ENCODE measurements at places on chromosomes 2 and 18.

GRCh38 chr2:28683100-28683706, 68.4 kb upstream of the PPP1CB start:
- no peak for DNase-seq

DNA sequence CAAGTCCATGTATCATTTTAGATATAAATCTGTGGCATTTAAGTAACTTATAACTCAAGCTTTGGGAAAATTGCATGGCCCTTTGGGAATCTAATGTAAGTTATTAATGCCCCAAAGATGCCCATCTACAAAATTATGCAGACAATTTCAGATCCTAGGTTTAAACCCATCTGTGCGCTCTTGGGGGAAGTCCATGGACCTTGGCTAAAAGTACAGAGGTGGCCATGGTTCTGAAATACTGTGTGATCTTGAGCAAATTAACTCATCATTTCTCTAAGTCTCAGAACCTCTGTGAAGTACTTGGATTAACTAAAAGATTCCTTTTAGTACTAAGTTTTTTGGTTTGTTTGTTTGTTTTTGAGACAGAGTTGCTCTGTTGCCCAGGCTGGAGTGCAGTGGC, 19.5 kb downstream of the INPP1 start:
- no peak for DNase-seq

GRCh38 chr2:209501579-209501978, 77.7 kb downstream of the MAP2 start:
- no peak for DNase-seq

DNA sequence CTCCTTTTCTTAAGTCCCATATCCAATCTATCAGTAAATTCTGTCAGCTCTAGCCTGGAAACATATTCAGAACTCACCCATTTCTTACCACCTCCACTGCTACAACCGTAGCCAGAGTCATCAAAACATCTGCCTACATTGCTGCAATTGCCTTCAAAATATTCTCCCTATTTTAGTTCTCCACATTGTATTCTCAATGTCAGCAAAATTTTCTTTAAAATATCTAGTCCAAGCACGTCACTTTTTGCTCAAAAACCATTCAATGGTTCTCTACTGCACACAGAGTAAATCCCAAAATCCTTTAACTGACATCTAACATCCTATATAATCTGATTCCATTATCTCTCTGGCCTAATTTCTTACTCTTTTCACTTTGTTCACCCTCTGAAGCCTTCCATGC, 68.5 kb upstream of the ERBB4 start:
- DNase-seq = no peak

GRCh38 chr18:62354151-62354550, 29.0 kb downstream of the TNFRSF11A start:
- DNase-seq = no peak

- no peak for DNase-seq
These were observed 80.6 kb upstream of the VRK2 start for GRCh38 chr2:57965961-57966360.

DNA sequence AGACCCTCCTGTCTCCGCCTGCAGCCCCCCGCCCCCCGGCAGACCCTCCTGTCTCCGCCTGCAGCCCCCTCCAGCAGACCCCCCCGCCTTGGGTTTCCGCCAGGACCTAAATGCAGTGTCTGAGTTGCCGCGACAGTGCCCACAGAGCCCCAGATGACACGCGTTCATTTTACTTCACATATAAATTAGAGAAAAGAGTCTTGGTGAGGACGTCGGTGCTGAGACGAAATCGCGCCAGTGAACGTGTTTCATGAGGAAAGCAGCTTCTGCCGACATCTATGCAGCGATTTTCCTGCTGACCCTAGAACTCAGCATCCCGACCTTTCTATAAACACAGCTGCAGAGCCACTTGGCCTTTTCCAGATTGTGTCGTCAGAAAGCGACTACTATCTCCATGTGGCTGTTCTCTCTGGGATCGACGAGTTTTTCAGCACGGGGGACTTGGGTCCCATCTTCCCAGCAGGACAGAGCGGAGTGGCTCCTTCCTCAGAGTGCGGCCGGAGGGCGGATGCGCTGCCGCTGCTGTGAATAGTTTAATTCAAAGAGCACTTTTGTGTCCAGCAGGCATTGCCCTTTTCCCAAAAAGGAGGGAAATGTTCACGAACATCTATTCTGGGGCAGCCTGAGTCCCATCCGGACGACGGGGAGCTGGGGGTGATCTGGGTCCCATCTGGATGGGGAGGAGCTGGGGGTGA, 136.7 kb downstream of the NFATC1 start:
- DNase-seq = no peak

- DNase-seq = no peak
These were observed 9.8 kb upstream of the NDUFV2 start for GRCh38 chr18:9092665-9093064.

GRCh38 chr18:69483574-69483973, 82.9 kb downstream of the DOK6 start:
- DNase-seq = no peak

- DNase-seq = no peak
These were observed 44.1 kb upstream of the ORC2 start for GRCh38 chr2:201007584-201007998.

DNA sequence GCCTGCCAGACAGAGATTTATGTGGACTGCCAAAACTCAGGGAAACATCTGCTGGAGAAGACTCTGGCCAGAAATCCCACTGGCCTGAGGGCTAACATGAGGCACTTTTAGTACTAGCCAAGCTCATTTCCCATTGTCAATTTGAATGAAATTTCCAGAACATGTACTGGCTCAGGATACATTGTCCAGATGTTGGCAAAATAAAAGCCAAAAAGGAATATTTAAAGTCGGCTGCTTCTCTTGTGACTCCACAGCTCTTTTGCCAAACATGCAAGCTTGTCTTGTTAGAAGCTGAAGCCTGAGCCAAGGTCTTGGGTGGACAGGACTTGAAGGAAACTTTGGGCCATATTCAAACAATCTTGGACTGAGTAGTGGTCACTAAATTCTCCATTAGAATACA, 215.5 kb downstream of the NCKAP5 start:
- DNase-seq = no peak

DNA sequence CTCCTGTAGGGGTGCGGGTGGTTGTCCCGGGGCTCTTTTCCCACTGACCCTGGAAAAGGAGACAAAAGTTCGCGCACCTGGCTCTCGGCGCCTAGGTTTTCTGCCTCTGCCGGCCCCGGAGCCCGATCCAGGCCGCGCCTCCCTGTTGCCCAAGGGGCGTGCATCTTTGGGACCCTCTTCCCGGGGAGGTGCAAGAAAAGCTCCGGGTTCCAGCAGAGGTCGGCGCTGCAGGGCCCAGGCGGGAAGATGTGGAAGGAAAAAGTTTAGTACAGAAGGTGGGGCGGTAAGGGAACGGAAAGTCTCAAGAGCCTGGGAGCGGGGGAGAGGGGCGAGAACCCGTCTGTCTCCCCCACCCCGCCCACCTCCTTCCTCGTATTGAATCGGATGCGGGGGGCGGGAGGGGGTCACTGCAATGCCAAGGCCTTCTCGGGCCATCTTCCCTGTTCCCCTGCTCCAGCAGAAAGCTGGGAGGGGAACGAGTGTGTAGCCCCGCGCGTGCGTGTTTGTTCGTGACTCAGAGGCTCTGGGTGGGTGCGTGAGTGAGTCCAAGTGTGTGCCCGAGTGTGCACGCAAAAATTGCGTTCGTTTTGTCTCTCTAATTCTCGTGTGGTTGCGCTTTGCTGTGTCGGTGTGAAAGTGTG, 6.3 kb upstream of the EN1 start:
- DNase-seq = no peak

GRCh38 chr18:809985-810642, 1.9 kb downstream of the YES1 start:
- peak; percentile 51 for DNase-seq

DNA sequence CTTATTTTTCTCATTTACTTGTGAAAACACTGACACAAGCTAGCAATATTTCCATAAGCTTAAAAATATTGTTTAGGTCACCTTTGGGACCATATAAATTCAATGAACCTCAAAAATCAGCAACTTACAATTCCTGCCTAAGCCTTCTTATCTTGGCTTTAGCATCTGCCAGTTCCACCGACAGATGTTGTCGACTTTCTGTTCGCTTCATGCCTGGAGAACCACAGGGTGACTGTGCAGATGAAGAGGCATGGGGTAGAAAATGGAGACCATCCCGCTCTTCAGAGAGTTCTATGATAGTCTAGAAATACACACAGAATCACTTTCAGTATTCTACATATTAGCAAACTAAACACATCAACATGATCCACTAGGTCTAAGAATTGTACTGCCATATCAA, 64.2 kb downstream of the CCDC88A start:
- no peak for DNase-seq

DNA sequence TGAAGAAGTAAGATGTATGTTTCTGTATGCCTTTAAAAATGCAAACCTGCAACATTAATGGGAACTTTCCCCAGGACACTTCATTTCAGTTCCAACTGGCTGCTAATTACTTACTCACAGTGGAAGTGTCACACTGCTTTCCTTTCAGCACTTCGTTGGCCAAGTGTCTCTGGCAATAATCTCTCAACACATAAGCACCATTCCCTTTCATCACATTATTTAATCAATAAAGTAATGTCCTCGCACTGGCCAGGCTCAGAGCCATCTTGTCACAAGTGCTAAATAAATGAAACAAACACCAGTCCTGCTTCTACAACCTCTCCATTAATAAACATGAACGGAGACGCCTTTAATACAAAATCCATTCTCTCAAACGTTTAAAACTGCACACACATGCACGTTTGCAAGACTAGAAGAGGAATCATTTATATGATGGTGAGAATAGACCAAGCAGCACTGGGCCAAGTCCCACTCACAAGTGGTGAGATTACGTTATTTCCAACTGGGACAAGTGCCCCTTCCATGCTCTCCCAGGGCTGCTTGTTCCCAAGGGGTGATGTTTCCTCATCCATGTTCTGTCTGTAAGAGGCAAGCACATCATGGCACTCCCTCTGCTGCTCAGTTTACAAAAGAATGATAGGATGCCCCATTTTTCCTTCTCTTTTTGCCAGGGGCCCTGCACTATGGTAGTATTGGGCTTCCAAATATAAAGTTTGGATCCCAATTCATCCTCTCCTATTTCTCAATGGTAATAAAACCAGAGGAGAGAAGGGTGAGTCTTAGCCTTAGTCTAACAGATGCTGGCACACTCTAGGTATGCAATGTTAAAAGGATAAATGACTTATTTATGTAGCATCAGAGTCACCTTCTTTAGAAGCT, 56.8 kb upstream of the ETAA1 start:
- no peak for DNase-seq

Measured in OCI-M1 (cell line).